SK-N-SH treated with all-trans-retinoic acid at 6 μM for 48 hours (cell line): ENCODE measurements at places on chromosomes 5 and 9.

DNA sequence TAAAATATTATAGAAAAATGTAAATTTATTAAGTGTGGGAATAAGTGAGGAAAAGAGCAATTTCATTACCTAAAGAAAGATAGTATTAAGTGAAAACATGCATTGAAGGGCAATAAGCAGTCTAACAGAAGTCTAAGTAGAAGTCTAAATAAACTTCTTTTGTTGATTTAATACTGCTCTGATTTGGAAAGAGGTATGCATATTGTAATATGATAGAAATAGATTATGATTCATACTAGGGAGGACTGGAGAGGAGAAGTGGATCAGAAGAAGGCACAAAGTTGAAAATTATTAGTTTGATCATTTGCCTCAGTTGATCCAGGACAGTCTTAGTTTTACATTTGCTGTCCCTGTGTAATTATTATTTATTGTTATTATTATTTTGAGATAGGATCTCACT is 6.6 kb upstream of the ERBIN start:
- ATAC-seq, result peak; percentile 48; the same call in 1 of the 3 replicates

- ATAC-seq, result peak; percentile 27
These were observed 27.0 kb downstream of the SUB1 start for GRCh38 chr5:32612134-32612888.

DNA sequence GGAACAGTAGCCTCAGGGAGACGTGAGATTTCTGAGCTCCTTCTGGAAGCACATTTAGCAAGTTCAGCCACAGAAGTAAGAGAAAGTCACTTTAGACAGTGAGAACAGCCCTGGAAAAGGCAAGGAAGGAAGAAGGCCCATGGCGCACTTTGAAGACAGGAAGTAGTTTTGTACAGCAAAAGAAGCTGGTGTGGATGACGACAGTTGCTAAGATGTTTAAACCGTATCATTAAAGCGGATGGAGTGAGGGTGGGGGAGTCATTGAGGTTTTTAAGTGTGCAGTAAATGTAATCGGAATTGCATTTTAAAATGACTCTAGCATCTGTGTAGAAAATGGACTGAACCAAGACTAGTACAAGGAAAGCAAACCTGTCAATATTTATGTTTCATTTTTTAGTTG is 15.3 kb upstream of the TRPM3 start:
- ATAC-seq, result no peak

GRCh38 chr5:107121793-107122519 is 548.8 kb downstream of the EFNA5 start:
- ATAC-seq, result peak; percentile 94

- ATAC-seq, result peak; percentile 43
These were observed at the start of gene DIPK1B for GRCh38 chr9:136711751-136712689. DIPK1B (plus strand) TSS chr9:136712572; CDS start chr9:136712666, 94 bp downstream.

DNA sequence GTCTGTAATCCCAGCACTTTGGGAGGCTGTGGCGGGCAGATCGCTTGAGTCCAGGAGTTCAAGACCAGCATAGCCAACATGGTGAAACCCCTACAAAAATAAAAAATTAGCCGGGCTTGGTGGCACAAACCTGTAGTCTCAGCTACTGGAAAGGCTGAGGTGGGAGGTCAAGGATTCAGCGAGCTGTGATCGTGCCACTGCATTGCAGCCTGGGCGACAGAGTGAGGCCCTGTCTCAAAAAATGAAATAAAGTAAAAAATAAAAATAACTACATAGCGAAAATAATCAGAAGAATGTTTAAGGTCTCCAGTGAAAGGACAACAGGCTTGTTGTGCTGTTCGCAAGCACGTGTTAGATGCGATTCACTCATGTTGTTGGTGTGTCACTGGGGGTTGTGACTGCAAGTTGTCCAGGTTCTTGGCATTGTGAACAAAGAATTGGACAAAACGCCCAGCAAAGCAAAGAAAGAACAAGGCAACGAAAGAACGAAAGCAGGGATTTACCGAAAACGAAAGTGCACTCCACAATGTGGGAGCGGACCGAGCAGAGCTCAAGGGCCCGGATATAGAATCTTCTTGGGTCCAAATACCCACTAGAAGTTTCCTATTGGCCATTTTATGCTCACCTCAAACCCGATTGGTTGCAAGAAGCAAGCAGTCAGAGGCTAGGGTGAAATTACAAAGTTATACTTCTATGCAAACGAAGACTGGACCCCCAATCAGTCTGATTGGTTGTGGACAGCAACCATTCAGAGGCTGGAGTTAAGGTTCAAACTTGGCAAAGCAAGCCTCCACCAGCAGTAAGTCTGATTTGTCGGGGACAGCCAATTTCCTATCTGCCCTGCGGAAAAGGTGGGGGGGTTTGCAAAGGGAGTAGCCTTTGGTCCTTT is 844 bp upstream of the MCCC2 start:
- ATAC-seq, result peak; percentile 84

- ATAC-seq, result no peak
These were observed 54.9 kb upstream of the C5orf46 start for GRCh38 chr5:147961208-147961749.

DNA sequence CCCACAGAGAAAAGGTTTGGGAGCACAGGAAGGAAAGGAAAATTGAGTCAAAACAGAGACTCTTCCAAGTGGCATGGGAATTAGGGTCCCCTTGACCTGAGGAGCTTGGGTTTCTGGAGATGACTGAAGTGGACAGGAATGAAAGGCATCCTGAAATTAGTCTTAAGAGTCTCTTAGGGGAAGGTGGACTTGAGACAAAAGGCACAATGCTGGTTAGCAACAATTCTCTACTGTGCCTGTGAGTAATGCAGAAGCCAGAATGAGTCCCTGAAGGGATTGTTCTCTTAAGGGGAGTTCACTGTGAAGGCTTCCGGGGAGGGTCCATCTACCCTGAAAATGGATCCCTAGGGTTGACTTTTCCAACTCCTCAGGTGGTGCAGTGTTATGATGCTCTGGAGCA is 58.4 kb upstream of the FOXE1 start:
- no peak for ATAC-seq

- no peak for ATAC-seq
These were observed 209.6 kb upstream of the CDH10 start for GRCh38 chr5:24854350-24854749.

GRCh38 chr5:122478741-122479442 is 166.9 kb downstream of the SNCAIP start:
- no peak for ATAC-seq

DNA sequence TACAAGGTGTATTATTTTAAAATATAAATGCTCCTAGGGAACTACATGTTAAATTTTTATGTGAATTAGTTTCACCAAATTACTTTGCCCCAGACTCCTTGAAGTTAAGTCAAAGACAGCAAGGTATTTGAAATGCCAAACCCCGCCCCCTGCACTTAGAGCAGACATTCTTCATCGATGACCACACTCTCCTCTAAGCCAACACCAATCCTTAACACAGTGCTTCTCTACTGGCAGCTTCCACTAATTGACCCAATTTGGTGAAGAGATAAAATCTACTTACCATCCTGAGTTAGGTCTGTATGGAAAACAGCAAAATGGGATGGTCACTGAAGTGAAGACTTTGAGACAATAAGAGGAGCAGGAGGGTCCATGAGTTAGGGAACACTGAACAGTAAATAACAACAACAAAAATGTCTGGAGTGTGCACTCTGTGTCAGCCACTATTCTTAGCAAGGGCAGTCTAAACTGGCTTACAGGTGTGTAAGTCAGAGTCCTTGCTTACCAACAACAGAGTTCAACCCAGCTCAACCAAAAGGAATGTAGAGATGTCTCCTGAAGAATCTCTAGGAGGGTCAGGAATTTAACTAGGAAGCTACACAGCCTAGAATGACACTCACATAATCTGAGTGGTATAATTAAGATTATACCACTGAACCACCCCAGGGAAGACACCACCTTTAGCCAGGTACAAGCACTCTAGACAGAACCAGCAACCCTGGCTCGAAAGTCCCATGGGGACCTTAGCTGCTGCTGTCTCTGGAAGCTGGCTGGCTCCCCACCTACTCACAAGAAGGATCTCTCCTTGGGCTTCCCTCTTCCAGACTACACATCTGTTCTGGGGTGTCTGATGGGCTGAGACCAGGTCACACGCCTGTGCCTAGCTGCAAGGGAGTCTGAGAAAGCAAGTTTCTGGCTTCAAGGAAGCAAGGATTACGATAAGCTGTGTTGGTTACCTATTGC is 8.8 kb upstream of the UBE2QL1 start:
- ATAC-seq, result no peak

DNA sequence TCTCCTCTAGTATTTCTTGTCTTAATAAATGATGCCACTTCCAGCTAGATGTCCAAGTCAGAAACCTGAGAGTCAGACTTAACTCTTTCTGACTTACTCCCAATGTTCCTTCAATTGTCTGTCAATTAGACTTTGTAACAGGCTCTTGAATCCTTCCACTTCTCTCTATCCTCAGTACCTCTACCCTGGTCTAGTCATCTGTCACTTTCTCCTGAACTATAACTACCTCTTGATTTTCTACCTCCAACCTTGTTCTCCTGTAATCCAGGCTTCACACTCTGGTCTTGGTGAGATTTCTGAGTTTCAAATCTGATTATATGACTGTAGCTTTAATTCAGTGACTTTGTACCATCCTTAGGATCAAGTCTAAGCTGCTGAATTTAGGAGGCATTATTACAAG is 64.9 kb downstream of the NDUFAF2 start:
- no peak for ATAC-seq

DNA sequence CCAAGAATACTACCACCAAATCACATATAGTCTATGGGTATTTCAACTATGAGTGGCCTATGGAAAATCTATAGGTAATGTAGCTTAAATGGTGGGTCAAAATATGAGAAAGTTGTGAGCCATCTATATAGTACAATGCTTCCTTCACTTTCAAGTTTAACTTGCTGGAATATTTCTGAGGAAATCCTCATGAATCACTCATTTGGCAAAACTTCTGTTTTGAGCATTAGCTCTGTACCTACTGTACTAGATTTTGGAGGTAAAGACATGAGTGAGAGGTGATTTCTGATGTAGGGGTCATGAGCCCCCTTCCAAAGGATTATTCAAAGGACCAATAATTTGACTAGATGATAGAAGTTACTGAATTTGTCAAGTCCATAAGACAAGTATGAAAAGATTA is 80.6 kb upstream of the DAB2 start:
- no peak for ATAC-seq
